Stimulated activated CD8-positive, alpha-beta memory T cell treated with anti-CD3 and anti-CD28 coated beads, Interleukin-4, amount 100 ng/mL, for 4 hours (primary cell): ENCODE measurements at places on chromosomes 2 and 18.

DNA sequence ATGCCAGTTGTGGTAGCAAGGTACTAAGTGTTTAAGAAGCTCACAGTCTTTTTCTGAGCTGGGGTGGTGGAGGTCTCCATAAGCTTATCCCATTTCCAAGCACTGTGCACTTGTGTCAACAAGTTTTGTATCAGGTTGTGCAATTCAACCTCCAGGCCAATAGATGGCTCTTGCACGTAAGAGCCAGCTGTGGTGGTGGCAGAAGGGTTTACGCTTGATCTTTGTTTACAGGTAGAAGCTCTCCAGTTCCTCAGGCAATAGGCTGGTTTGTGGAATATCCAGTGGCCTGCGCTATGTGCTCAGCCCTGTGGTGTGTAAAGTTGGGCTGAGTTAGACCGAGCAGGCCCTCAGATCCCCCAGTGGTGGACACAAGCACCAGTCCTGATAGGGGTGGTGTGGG, 89.7 kb upstream of the CNTNAP5 start:
- DNase-seq = no peak

- DNase-seq = no peak
These were observed 60.8 kb downstream of the THNSL2 start for GRCh38 chr2:88230911-88231310.

GRCh38 chr2:29377788-29378187, 262.6 kb downstream of the CLIP4 start:
- no peak for DNase-seq

GRCh38 chr2:101272045-101272784, 19.5 kb downstream of the CNOT11 start:
- no peak for DNase-seq

- no peak for DNase-seq
These were observed 2.9 kb downstream of the FAM171B start for GRCh38 chr2:186696804-186697203.

DNA sequence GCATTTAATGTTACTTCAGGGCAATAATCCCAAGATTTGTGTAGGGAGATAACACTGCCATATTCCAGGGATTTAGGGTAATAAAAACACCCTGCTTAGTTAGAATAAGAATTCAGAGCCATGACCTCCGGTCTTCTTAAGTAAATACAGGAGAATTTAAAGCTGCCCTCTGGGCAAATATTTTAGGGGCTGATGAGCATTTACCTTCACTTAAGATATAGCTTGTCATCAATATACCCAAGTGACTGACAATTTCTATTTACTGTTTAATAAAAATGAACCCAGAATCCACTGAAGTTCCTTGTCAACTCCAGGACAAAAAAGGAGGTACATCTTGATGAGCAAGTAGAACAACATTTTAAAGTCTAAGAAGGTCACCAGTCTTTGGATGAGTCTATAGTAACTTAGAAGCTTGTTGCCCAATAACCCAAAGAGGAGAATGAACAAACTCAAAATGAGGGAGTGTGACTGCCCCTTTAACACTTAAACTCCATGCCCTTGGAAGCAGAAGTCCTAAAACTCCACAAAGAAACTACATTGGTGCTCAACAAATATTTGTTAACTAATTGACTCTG, 24.3 kb upstream of the IKZF2 start:
- no peak for DNase-seq

DNA sequence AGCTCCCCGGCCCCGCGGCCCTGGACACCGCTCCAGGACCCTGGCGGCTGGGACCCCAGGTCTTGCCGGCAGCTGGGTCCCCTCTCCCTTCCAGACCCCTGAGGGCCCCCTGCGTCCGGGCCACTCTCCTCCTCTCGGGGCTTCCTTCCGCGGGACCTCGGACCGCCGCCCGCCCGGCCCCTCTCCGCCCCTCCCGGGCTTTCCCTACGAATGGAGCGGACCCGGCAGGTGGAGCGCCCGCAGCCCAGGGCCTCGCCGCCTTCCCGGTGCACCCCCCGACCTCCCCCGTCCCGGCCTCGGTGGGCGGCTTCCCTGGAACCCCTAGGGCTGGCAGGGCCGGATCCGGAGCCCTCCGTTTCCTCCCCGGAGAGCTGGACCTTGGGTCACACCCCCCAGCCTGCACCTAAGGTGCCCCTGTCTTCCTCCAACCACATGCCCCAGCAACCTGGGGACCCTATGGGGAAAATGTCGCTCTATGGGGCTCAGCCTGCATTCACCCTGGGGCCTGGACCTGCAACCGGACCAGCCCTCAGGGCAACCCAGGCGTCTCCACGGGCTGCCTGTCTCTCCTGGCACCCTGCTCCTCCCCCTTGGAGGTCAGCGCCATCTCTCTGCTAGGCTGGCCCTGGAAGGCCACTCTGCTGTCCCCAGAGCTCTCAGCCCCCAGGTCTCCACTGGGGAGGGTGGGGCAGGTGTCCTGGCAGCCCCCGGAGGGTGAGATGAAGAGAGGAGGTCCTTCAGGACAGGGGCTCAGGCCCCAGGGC, 730 bp downstream of the B3GNT7 start:
- no peak for DNase-seq

GRCh38 chr2:231672617-231673347, 35.5 kb upstream of the PTMA start:
- no peak for DNase-seq

- no peak for DNase-seq
These were observed 61.0 kb downstream of the ANKRD44 start for GRCh38 chr2:197249381-197250083.

DNA sequence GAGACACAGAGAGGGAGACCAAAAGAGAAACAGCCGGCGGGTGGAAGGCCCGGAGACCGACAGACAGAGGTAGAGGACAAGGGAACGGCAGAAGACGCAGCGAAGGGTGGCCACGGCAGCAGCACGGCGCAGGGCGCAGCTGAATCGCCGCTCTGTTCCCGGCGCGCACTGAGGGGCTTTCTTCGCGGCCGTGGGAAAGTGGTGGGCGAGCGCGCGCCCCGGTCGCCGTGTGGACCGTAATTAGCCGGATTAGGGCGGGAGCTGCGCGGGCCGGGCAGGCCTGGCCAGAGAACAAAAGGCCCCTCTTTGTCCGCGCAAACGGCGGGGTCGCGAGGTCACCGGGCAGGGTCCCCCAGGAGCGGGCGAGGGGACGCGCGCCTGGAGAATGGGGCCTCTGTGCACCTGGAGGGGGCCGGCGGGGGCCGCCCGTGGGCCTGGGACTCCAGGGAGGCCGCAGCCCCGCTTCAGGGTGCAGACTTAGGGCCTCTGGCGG, 158.3 kb downstream of the ZFP36L2 start:
- no peak for DNase-seq

- DNase-seq = no peak
These were observed 91.9 kb upstream of the RASGRP3 start for GRCh38 chr2:33384599-33384961.

GRCh38 chr2:160381425-160381951, 112.1 kb downstream of the RBMS1 start:
- DNase-seq = no peak

DNA sequence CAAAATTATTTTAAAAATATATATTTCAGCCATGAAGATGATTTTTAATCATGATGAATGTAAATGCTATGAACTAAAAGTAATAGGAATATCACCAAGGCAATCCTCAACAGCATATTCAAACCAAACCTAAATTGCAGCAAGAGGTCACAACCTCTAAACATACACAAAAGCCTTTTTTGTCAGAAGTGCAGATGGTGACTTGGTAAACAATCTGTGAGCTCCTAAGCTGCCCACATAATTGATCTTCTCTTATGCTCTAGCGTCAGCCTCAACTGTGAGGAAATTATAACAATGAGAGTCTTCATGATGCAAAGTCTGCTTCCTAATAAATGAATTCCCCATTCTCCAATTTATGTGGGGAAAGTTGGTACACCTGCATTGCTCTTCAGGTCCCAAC, 113.2 kb downstream of the TSN start:
- DNase-seq = no peak

GRCh38 chr2:143842836-143843235, 677.1 kb downstream of the ZEB2 start:
- DNase-seq = no peak

- no peak for DNase-seq
These were observed 34.1 kb downstream of the RASGRP3 start for GRCh38 chr2:33510586-33510968.

DNA sequence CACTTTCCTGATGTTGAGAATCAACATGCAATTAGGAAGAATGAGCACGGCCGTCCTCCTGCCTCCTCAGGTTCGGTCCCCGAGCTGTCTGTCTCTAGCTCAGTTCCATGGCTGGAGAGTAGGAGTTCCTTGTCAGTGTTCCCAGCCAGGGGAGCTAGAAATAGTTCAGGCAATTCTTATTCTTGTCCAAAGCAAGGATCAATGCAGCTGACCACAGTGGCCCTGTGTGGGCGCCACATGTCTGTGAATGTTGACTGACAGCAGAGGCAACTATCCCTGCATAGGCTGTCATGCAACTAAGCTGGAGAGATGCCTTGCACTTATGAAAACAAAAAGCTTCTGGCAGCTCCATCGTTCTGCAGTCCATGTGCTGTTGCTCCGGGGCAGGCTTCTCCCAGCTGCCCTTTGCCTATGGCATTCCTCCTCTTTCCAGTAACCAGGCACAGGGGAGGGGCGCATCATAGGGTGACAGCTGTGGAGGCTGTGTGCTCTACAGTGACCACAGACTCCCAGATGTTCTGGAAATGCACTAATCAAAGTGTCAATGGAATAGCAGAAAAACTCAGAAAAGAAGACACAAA, 58.7 kb downstream of the PDCL3 start:
- DNase-seq = no peak

GRCh38 chr2:210422366-210422765, 54.2 kb downstream of the LANCL1 start:
- no peak for DNase-seq

DNA sequence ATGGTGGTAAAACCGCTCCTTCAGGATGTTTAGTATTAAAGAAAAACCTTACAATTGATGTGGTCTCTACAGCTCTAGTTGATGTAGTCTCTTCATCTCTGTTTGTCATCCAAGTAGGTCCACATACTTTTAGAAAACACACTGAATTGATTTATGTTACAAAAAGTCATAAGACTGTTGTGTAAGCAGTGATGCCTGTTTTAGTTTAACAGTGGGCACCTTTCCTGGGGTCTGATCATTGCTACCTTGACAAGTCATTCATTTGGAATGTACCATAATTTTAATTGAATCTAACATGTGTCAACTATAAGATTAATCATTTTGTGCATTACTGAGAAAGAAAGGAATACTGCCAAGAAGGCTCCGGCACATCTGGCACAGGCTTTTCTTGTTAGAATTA, 34.3 kb downstream of the GIGYF2 start:
- no peak for DNase-seq

GRCh38 chr18:76686737-76687231, 135.6 kb upstream of the ZNF236 start:
- DNase-seq = no peak

- no peak for DNase-seq
These were observed 96.0 kb downstream of the SOS1 start for GRCh38 chr2:39024833-39025232.

DNA sequence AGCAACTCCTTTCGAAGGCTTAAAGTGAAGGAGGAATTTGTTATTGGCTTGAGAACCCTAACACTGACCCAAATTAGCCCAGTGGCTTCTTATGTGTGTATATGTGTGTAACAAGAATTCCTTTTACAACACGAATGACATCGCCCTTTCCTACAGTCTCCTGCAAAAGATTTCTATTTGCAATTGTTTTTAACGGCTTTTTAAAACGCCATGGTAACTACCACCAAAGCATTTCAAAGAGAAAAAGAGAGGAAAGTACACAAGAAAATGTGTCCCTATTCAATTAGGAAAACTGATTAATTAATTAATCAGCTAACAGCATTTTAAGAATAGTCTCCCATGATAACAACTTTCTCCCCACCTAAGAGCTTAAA, 58.1 kb downstream of the PAX3 start:
- DNase-seq = no peak

- DNase-seq = no peak
These were observed 32.1 kb downstream of the HJURP start for GRCh38 chr2:233822101-233822771.

DNA sequence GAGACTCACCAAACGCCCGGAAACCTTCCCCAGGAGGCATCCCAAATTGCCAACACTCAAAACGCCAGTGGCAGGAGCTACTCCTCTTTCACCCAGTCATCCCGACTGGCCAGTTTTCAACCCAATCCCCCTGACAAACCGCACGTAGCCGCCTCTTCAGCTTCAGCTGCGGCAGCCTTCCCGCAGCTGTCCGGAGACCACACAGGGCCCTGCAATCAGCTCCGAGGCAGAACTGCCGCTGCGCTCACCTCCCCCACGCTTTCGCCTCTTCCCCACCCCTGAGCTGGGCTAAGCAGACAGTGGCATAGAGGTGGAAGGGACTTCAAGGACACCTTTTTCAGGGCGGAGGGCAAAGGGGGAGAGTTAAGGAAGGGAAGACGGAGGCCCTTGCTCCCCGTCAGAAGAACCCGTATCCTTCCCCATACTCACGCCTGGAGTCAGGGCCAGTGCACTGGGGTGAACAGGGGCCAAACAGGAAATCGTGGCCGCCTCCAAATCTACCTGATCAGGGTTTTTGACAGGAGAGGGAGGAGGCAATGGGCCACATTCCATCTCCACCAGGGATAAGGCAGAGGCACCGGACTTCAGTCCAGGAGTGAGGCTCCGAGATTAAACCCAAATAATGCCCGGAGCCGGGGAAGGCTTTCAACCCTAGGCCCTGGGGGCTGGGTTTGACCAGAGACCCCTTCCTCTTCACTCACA, 16.9 kb downstream of the CYP26B1 start:
- no peak for DNase-seq

GRCh38 chr2:98334439-98335078, 11.7 kb upstream of the CNGA3 start:
- DNase-seq = no peak

DNA sequence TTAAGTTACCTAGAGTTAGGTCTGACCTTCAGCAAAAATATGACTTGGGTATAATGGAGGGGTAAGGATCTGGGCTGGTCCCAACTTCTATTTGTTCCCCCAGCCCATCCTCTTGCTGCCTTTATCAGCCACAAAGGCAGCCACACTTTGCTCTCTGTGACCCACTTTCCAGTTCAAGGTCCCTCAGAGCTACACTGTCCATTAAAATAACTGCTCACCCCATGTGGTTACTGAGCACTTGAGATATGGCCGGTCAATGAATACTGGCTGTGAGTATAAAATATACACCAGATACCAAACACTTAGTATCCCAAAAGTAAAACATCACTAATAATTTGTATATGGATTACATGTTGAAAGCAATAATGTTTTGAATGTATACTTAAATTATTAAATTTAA, 67.2 kb downstream of the EPHA4 start:
- DNase-seq = no peak

GRCh38 chr18:79849328-79850207, 51.8 kb downstream of the KCNG2 start:
- no peak for DNase-seq

DNA sequence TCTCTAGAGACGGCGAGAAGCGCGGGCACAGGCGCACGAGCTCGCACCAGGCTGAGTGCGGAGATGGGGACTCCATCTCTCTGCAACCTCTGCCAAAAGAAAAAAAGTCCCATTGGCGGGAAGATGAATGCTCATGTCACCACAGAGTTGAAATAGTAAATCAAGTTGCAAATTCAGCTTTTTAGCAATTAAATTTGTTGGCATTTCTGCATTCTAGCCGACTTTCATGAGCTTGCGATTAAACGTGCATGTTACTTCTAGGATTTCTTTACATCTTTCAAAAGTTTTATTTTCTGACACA, 588 bp downstream of the CHAC2 start:
- DNase-seq = no peak

- DNase-seq = no peak
These were observed 137.6 kb upstream of the HS6ST1 start for GRCh38 chr2:128456281-128456680.
